ENCODE measurements at places on chromosomes 3 and 15.

DNA sequence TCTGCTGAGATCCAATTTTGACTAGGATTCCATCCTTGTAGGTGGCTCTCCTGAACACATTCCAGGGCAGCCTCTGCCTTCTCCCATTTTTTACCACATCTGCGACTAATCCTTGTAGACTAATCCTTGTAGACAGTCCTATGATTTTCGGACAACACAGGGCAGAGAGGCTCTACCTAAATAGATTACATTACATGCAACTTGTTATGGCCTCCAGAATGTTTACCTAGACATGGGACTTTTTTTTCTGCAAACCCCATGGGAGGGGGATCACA is 239.3 kb upstream of the WNT5A start:
- DNase-seq = no peak

DNA sequence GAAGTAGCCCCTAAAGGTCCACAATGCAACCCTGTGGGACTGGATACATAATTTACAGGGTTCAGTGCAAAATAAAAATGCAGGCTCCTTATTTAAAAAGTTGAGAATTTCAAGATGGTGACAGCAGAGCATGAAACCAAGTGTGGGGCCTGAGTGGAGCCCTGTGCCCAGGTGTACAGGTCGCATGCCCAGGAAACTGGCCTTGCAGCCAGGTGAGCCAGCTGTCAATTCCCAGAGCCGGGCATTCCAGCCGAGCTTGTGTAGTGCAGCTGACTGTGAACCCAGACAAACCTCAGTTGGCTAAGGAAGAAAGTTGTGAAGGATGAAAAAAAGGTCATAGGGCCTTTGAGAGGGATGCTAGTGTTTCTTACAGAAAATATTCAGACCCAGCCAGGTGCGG is 27.6 kb downstream of the POPDC2 start:
- no peak for DNase-seq

DNA sequence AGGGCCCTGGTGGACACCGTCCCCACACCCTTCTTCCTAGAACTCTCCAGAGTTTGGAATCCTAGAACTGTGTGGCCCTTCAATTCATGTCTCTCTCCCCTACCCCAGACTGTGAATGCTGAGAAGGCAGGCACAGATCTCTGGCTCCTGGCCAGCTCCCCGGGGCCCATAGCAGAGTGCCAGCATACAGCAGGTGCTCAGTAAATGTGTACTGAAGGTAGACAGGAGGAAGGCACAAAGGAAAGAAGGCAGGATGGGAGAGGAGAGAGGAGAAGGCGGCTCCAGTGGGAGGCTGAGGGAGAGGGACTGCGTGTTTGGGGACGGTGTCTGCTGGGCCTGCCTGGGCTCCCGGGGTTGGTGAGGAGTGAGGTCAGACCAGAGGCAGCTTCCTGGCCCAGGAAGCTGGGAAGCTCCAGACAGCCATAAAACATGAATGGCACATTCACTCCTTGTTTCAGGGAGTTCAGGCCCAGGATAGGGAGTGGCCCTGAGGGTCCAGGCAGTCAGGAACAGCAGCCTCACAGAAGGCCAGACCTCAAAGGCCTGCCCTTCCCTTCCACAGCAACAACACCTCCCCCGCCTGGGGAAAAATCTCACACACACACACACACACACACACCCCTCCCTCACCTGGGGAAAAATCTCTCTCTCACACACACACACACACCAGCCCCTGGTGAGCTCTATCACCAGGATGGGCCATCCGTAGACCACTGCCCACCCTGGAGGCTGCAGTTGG is 137.1 kb upstream of the PRR20G start:
- no peak for DNase-seq

DNA sequence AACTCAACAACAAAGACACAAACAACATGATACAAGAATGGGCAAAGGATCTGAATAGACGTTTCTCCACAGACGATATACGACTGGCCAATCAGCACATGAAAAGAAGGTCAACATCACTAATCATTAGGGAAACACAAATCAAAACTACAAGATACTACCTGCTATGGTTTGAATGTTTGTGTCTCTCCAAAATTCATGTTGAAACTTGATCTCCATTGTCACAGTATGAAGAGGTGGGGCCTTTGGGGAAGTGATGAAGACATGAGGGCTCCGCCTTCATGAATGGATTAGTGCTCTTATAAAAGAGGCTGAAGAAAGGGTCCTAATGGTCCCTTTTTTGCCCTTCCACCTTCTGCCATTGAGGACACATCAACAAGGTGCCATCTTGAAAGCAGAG is 32.3 kb downstream of the ACAP2 start:
- DNase-seq = no peak

DNA sequence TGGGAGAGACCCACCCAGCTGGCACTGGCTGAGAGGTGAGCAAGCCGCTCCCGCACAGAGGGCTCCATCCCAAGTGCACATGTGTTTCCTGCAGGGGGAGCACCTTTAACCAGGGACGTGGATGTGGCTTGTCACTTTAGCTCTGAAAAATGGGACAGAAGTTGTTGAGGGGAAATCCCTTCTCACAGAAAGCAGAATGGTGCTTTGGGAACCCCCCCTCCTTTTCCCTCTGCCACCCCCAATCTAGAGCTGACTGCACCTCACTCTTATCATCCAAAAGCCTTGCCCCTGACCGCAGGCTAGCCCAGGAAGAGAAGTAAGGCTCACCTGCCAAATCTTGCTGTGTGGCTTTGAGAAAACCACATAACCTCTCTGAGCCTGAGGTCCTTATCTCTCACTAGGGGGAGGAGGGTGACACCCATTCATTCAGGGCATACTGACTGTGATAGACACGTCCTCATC is 77.9 kb downstream of the RPN1 start:
- DNase-seq = no peak

DNA sequence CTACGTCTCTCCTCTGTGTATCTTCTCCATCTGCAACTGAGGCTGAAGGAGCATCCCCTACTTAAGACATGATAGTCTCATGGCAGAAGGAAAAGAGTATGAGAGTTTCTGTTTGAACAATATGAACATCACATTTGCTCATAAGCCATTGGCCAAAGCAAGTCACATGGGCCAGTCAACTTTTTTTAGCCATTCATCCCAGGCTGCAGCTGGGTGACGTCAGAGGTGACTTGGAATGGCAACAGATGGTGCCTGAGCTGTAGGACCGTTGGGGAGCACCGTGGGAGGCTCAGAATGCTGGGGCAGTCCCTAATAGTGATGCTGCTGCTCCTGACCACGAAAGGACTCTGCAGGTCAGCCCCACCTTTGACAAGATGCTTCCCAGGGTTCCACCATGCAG is 58.7 kb downstream of the CRTC3 start:
- no peak for DNase-seq

DNA sequence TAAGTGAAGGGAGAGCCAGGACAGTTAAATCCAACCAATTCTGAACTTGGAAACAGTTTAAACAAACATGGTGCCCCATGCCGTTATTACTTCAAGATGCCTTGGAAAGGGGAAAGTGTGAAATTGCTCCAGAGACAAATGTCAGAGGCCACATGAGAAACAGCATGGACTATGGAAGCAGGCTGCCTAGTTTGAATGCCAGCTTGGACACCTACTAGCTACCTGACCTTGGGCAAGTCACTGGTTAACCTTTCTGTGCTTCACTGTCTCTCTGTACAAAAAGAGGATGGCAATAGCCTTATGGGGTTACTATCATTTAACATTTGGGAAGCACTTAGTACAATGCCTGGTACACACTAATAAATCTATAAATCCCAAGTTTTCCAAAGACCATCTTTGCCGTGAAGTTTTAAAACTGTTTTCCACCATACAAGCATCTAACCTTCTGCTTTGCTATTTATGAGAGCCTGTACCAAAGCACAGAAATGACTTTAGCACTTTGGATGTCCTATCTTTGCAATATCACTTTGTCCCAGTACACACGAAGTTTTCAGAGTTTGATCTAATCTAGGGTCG is 8.3 kb upstream of the TOPBP1 start:
- no peak for DNase-seq

DNA sequence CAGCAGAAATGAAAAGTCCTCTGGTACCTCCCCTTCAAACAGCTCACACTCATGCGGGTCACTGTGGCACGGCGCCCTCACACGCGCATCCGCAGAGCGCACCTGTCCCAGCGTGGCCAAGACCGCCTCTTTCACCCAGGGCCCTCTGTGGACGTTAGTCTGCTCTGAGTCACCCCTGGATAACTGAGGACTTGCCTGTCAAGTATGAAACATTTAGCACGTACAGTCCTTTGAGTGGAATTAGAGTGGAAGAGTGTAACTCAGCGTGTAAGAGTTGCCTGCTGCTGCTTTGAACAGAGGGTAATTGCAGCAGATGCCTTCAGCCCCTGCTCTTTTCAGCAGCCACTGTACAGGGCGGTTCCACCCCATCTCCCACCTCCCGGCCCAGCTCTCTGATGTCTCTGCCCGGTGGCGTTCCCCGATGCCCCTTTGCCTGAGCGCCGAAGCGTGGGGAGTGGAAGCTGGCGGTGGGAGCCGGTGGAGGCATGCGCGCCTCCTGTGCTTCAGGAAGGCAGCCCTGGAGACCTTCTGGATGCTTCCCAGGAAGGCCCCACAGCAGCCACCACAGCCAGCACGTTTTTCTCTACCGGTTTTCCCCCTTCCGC is 23.0 kb downstream of the CPN2 start:
- no peak for DNase-seq

DNA sequence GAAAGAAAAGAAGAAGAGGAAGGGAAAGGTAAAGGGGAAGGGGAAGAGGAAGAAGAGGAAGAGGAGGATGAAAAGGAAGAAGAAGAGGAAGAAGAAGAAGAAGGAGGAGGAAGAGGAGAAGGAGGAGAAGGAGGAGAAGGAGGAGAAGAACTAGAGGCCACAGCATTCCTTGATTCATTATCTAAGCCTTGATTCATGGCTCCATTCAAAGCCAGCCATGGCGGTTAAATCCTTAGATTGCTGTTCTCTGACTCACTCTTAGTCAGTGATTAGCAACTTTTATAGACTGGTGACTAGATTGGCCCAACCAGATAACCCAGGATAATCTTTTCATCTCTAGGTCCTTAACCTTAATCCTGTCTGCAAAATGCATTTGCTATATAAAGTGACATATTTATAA is 47.6 kb downstream of the OSTN start:
- DNase-seq = no peak

GRCh38 chr3:152973575-152973974 is 138.6 kb downstream of the P2RY1 start:
- DNase-seq = no peak

GRCh38 chr3:109728861-109729494 is 391.6 kb upstream of the DPPA4 start:
- no peak for DNase-seq

DNA sequence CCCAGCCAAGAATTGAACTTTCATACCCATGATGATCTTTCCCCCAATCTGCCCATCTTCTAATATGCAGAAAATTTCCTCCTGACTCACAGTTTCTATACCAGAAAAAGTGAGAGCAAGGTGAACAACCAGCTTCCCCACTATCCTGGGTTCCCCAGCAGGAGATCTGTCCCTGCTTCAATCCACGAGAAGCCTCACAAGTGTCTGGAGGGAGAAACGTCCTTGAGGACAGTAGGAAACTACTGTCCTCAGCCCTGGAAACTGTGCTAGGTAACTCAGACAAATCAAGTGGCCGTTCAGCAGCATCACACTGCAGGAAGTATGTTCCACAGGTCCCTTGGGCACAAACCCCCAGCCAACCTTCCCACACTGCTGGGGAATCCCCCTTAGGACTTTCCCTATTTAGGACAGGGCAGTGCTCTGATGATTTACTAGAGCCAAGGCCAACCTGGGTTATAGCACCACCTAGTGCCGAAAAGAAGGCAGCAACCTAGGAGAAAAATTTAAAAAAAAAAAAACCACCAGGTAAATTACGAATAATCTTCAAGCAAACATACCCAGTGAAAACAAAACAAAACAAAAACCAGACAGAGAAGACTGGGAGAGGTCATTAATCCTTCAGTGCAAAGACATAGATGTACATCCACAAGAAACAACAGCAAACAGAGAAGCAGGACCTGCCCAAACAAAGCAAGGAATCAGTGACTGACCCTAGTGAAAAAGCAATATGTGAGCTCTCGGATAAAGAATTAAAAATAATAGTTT is 36.0 kb downstream of the MORC1 start:
- no peak for DNase-seq

GRCh38 chr15:25863111-25863967 is at the start of gene ATP10A:
Gene ATP10A (minus strand): TSS chr15:25863327. CDS start chr15:25863096, 231 bp downstream.
- DNase-seq = peak; percentile 54

DNA sequence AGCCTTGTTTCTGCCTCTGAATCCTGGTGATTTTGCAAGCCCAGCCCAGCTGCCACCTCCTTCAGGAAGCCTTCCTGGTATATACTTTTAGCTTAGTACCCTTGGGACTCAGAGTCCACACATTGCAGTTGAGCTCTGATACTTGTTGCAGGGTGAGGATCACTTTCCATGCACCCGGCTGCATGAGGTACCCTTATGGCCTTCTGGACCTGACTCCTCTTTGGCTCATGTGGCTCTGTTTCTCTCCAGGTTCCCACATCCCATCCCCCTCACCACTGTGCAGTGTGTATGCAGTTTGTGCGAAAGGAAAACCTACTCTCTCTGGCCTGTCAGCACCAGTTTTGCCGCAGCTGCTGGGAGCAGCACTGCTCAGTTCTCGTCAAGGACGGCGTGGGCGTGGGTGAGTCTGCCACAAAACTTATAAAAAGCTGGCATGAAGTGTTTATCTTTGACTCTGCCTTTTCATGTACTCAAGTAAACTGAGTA is 23.1 kb upstream of the P4HTM start:
- DNase-seq = peak; percentile 36

DNA sequence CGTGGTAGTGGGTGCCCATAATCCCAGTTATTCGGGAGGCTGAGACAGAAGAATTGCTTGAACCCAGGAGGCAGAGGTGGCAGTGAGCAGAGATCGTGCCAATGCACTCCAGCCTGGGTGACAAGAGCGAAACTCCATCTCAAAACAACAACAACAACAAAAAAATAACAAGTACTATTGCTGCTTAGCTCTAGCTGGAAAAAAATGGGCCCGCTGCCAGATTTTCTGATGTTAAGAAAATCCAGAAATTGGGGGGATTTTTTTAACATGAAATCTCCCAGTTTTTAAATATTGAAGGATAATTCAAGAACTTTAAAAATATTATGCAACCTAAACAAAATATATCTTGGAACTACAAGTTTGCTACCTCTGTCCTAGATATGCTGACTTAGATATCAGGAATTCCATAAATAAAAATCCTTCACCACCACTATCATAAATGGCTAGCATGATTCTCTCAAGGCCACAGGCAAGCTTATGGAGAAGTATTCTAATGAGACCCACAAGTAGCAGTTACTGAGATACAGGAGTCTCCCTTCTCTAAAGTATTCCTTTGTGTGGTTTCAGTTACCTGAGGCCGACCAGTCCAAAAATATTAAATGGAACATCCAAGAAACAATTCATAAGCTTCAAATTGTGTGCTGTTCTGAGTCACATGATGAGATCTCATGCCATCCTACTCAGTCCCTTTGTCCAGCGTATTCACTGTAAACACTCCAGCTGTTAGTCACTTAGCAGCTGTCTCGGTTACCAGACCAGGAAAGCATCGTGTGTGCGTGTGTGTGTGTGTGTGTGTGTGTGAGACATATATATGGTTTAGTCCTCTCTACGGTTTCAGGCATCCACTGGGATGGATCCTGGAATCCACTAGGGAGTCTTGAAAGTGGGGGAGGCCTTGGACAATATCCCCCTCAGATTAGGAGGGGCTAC is 277.2 kb downstream of the TBL1XR1 start:
- no peak for DNase-seq

Measured in stimulated activated CD4-positive, alpha-beta T cell treated with anti-CD3 and anti-CD28 coated beads, Interleukin-12 subunit alpha, Interleukin-12 subunit beta, amount 100 ng/mL, for 4 hours (primary cell).